ENCODE measurements at places on chromosomes 3 and 15.
A peak's percentile ranks its signal among the peaks of the same experiment; 100 is the strongest.

DNA sequence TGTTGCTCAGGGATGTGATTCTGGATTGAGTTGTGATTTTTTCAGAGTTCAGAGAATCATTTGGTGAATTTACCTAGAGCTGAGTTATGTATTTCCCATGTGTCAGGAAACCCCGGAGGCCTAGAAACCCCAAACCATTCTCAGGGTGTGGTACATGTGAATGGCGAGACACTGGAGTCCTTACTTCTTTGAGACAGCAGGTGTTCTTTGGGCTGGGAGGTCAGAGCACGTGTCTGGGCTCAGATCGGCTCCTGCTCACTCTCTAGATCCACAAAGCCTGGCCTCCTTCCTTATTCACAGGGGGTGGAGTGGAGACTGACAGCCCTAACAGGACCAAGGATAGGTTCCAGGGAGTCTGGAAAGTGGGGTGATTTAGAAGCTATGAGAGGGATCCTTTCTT, 145.8 kb downstream of the CHDH start:
- H3K27ac ChIP-seq = no peak overlapping the region
- H3K4me1 ChIP-seq = peaks cover 4% of the 10 kb centered on the region
- H3K4me3 ChIP-seq = no peak overlapping the region

DNA sequence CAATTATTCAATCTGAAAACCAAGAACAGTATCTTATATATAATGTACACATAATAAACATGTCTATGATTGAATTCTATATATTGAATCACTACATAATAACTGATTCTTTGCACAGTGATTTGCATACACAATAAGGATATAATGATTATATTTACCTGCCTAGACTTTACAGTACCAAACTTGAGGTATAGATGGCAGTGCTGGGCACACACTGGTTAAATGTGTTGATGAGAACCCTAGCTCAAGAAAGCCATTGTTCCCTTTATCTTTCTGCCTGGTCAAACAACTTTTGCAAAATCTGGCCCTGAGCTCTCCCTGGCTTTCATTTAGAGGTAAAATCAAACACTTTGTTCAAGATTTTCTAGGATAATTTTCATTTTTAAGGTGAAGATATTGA, 697.7 kb downstream of the TUSC7 start:
- no peak for DNase-seq

GRCh38 chr3:131803113-131803512, 231.7 kb downstream of the CPNE4 start:
- H3K27me3 ChIP-seq = peaks cover 13% of the 10 kb centered on the region
- no peak overlapping the region for H3K27ac ChIP-seq
- no peak overlapping the region for H3K4me3 ChIP-seq

DNA sequence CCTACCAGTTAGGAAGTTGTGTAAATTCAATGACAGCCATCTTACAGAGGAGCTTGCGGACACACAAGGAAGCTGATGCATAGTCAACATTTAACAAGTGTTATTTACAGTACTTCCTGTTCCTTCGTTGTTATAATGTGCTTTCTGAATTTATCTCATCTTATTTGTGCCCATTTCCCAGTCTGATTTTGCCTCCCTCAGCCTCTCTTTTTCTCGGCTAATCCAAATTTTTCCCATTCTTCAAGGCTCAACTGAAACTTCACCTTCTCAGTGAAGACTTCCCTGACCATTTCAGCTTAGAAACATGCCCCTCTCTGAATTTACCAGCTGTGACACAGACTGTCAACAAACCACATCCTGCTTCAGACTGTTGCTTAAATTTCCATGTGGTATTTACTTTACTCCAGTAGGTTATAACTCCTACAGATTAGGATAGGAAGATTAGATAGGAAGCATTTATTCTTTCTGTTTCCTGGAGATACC, 55.7 kb upstream of the CP start:
- no peaks in the 10 kb centered on the region for H3K36me3 ChIP-seq
- H3K27me3 ChIP-seq = no peaks in the 10 kb centered on the region
- peak overlapping the region; percentile 87 for H3K27ac ChIP-seq

- H3K27ac ChIP-seq = peak overlapping the region; percentile 73
- peaks cover 15% of the 10 kb centered on the region for H3K4me1 ChIP-seq
- no peaks in the 10 kb centered on the region for H3K36me3 ChIP-seq
- peaks cover 77% of the 10 kb centered on the region for H3K27me3 ChIP-seq
- DNase-seq = peak; percentile 47
Observed at GRCh38 chr3:45224824-45225464, 1.1 kb downstream of the TMEM158 start.

DNA sequence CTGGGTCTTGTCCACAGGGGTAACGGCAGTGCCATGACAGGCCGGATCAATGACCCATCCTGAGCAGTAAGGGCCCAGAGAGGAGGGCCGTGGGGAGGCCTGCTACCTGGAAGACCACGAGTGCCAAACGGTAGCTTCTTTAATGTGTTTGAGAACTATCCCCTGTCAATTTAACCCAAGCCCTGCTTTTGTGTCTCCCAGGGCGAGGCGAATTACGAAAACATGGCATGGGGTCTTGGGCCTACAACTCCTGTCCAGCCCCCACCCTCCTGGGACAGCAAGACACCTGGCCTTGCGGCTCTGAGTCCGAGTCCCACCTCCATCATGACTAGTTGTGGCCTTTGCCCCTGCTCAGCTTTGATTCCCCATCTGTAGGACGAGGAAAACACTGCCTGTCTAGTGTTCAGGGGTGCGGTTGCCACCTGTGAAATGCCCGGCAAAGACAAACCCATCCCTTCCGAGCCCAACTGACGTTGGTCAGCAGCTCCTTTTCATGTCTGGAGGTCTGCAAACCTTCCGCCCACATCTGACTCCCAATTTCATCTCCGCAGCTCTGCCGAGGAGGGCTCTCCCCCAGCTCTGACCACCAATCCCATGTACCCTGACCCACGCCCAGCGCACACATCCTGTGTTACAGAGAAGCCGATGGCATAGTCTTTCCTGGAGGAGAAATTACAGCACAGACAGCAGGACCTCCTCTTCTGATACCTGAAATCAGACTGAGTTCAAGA, 28.9 kb upstream of the SNRPA1 start:
- DNase-seq = no peak
- no peaks in the 10 kb centered on the region for H3K36me3 ChIP-seq
- H3K27me3 ChIP-seq = peaks cover 15% of the 10 kb centered on the region
- H3K4me3 ChIP-seq = no peak overlapping the region
- peaks cover 19% of the 10 kb centered on the region for H3K4me1 ChIP-seq

DNA sequence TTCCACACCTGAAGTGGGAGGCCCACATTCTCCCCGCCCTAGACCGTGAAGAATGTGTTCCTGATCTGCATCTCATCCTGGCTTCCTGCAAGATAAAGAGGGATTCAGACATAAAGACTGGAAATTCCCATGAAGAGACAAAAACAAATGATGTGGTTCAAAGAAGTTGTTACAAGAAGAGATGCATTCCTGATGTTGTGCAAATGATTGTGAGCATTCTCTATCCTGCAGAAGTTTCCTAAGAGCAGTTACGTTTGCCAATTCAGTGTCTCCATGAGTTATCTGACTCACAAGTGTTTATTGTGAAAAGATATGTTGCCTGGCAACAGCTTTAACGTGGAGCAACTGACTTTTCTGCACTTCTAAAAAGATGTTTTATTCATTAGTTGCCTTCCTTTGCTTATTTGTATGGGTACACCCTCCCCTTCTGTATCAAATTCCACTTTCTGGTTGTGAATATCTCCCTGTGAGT, 107.8 kb downstream of the ZIC4 start:
- H3K4me3 ChIP-seq = no peak overlapping the region
- DNase-seq = no peak
- no peaks in the 10 kb centered on the region for H3K27me3 ChIP-seq
- H3K4me1 ChIP-seq = no peaks in the 10 kb centered on the region
- no peak overlapping the region for H3K27ac ChIP-seq

DNA sequence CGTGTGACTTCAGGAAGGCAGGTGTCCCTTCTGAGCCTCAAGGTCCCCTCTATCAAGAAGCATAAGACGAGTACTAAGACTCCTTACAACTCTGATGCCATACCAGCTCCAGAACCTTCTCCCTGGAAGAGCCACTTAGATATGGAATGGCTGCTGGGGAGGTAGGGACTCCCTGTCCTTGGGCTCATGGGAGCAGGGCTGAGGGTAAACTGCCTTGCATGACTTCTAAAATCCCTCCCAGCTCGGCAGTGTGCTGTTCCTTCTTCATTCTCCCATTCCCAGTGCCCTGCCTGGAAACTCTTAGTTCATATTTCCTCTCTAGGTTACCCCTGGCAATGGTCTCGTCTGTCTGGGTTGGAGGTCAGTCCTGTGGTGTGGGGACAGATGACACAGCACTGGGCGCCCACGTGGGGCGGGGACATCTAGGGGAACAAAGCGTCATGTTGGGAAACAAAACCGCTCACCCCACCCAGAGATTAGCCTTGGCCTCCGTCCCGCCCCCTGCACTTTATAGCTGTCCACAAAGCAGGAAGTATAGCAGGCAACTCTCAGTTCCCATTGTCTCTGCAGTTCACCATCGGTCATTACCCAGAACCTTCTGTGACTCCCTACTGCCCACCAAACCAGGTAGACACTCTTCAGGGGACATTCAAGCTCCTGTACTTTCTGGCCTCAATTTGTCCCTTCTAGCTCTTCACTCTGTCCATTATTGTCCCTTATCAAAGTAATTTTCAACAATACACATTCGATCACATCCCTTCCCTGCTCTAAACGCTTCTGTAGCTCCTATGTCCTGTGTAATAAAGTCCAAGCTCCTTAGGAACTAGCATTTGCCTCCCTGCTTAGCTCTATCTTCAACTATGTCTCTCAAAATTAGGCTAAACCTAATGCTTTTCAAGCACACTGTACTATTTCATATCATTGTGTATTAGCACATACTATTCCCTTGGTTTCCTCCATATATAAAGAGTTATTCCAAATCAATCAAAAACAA, 73.8 kb downstream of the IQSEC1 start:
- H3K27ac ChIP-seq = peak overlapping the region; percentile 53
- H3K36me3 ChIP-seq = peaks cover 44% of the 10 kb centered on the region
- H3K4me1 ChIP-seq = peaks cover 81% of the 10 kb centered on the region
- no peak for DNase-seq
- H3K4me3 ChIP-seq = no peak overlapping the region
- H3K27me3 ChIP-seq = no peaks in the 10 kb centered on the region

- no peak overlapping the region for H3K4me3 ChIP-seq
- peaks cover 85% of the 10 kb centered on the region for H3K36me3 ChIP-seq
- no peaks in the 10 kb centered on the region for H3K27me3 ChIP-seq
- peaks cover 1% of the 10 kb centered on the region for H3K4me1 ChIP-seq
Observed at GRCh38 chr15:65666257-65666656, 44.5 kb downstream of the SLC24A1 start.

DNA sequence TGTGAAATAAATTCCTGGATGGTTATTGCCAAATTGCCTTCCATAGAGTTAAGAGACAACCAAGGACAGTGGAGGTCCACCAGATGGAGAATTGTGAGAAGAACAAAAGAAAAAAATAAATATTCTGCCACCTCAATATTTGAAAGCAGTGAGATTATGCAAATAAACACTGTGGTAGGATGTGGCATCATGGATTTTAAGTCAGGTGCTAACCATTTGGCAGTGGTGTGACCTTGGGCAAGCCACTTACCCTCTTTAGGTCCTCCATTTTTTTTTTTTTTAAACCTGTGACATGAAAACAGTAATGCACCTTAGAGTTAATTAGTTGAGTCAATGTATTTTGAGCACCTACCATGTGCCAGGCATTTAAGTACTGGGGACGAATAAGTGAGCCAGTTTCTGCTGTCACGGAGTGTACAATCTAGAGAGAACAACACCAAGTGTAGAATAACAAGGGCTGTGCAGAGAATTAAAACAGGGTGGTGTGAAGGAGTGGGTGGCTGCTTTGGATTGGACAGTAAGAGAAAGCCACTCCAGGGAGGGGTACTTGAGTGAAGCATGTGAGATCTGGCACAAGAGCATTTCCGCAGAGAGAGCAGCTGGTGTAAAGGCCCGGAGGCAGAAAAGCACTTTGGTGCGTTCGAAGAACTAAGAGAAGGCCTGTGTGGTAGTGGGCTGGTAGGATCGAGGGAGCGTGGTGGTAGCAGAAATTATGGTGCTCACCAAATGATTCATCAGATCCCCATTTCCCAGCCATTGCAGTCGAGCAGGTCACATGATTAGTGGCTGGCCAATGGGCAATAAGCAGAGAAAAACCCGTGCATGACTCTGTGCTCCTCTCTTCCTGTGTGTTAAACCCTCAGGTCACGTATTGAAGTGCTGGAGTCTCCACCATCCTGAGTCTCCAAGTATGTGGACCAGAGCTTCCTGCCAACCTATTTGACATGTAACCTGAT, 39.2 kb downstream of the CCK start:
- H3K27ac ChIP-seq = no peak overlapping the region
- H3K4me1 ChIP-seq = peaks cover 4% of the 10 kb centered on the region
- no peak overlapping the region for H3K4me3 ChIP-seq
- H3K36me3 ChIP-seq = peaks cover 39% of the 10 kb centered on the region
- no peak for DNase-seq
- peaks cover 3% of the 10 kb centered on the region for H3K27me3 ChIP-seq

GRCh38 chr3:52555056-52555455, 18.7 kb downstream of the UQCC5 start:
- H3K4me3 ChIP-seq = no peak overlapping the region
- DNase-seq = no peak
- H3K27ac ChIP-seq = no peak overlapping the region
- H3K4me1 ChIP-seq = peaks cover 13% of the 10 kb centered on the region
- H3K36me3 ChIP-seq = peaks cover 95% of the 10 kb centered on the region

DNA sequence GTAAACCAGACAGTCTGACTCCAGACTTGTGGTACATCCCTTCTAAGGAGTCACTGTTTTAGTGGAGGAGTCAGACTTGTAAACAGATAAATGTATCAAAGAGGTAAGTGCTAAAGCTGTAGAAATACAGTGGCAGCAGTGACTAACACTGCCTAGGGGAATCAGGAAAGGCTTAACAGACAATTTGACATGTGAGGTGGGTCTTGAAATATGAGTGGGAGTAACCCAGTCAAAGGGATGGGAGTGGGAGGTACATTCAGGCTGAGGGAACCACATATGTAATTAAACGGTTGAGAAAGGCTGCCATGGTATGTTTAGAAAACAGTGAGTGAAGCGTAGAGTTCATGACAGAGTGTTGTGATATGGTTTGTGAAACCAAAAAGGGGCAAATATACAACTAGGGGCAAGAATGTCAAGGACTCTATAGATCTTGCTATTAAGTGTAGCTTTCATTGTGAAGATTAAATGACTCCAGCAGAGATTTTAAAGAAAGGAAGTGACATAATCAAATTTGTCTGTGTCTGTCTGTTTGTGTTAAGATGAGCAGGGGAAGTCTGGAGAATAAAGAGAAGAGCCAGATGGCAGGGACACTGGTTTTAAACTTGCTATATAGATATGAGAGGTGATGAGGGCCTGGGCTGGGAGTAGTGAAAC, 11.2 kb upstream of the ALCAM start:
- DNase-seq = no peak
- peaks cover 30% of the 10 kb centered on the region for H3K4me1 ChIP-seq
- H3K27me3 ChIP-seq = peaks cover 77% of the 10 kb centered on the region
- H3K27ac ChIP-seq = no peak overlapping the region

- no peak overlapping the region for H3K27ac ChIP-seq
- no peaks in the 10 kb centered on the region for H3K36me3 ChIP-seq
- H3K4me3 ChIP-seq = no peak overlapping the region
- H3K4me1 ChIP-seq = peaks cover 6% of the 10 kb centered on the region
Observed at GRCh38 chr3:184277366-184277765, 1.5 kb downstream of the ECE2 start.

GRCh38 chr3:175047786-175048185, 188.7 kb downstream of the NAALADL2 start:
- no peak overlapping the region for H3K27ac ChIP-seq
- no peak for DNase-seq
- H3K4me3 ChIP-seq = no peak overlapping the region
- no peaks in the 10 kb centered on the region for H3K4me1 ChIP-seq
